ENCODE measurements at places on chromosomes 3 and 15. TPM values are rescaled to one million over a fixed set of nuclear protein-coding genes. Genes with fewer than 3 reads are reported as not detected.

DNA sequence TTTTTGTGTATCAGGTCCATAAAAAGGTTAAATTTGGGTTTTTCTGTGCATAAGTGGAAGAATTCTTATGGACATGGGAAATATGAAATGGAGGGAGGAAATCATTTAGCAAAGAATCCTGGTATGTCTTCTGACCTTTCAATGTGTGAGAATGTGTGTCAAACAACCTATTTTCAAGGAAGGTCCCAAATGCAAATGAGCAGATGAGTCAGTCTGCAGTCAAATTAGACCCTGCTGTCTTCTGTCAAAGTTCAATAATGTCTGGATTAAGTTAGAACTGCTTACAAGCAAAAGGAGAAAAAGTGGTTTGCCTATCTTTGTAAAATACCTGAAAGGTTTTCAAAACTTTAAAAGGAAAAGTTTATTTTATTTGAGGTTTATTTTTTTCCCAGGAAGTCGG, 15.3 kb downstream of the FBN1 start:
- DNase-seq: no peak

The GABRR3 gene
- total RNA-seq: not detected

The CLDN18 gene
- not detected for total RNA-seq

DNA sequence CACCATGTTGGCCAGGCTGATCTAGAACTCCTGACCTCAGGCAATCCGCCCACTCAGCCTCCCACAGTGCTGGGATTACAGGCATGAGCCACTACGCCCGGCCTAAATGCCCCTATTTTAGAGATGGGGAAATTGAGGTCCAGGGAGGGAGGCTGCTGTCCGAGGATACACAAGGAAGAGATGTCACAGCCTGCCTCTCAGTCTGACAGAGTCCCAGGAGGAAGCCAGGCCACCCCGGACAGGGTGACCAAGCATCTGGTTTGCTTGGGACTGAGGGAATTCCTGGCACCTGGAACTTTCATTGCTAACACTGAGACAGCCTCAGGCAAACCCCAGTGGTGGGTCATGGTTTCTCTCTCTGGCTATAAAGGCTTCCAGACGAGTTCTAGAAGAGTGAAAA, 30.6 kb upstream of the ADAMTS7 start:
- no peak for DNase-seq

DNA sequence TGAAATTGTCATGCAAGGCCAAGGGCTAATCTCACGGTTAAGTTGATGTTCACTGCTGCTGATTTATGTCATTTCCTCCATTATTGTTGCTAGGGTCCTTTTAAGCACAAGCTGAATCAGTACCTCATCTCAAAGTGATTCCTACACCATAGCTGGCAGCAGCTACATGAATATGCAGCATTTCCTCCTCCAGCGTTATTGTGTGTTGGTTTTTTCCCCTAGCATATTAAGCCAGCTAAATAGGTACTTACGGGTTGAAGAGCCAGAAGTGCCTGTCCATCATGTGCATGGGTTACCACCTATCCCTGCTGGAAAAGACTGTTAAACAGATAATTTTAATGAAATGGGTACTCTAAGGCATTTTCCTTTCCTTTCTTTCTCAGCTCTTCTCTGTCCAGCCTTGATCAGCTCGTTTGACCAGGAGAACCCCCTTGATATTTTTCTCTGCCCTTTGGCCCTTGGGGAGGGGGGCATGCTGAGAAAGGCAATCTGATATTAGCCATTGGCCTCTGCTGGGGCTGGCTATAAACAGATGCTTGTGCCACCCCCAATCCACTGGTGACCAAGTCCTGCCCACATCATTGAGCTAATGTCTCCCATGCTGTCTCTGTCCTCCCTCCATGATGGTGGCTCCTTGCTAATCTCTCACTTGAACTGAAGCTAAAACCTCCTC, 115.6 kb upstream of the PLXNA1 start:
- no peak for DNase-seq

- DNase-seq: peak; percentile 51
Observed at GRCh38 chr3:158727206-158728060, 4.8 kb downstream of the RARRES1 start.

GRCh38 chr3:155745795-155746550, 1.1 kb upstream of the PLCH1 start:
- DNase-seq: peak; percentile 54

The KCNAB1 gene
- total RNA-seq: not detected

- peak; percentile 57 for DNase-seq
Observed at GRCh38 chr3:69250014-69250413, 127.6 kb upstream of the LMOD3 start.

GRCh38 chr3:24415824-24416223, 78.8 kb downstream of the THRB start:
- DNase-seq: no peak

GRCh38 chr3:16392717-16393116, 120.8 kb downstream of the RFTN1 start:
- no peak for DNase-seq

The PTPRG gene
- total RNA-seq: 80.7 TPM

GRCh38 chr3:183527428-183528379, 27.8 kb downstream of the KLHL6 start:
- DNase-seq: no peak

The EPM2AIP1 gene
- total RNA-seq: 15.3 TPM

GRCh38 chr3:74489050-74489792, 125.2 kb downstream of the CNTN3 start:
- no peak for DNase-seq

DNA sequence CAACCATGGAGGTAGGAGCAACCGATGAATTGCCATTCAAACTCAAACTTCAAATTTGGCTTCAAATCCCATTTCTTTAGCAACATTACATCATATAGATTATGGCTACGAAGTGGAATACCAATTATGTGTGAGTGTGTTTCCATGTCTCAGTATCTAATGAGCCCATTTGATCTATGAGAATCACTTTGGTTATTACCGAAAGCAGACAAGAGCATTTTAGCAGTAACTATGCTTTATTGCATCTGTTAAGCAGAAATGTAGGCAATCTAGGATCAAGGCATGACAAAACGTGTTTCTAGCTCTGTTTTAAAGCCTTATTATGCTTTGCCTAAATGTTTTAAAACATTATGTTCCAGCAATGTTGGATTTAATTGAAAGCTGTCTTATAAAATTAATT, 581.9 kb upstream of the TGFBR2 start:
- DNase-seq: no peak

- DNase-seq: no peak
Observed at GRCh38 chr15:27575521-27575920, 523.6 kb downstream of the OCA2 start.

The CCDC33 gene
- 0.51 TPM for total RNA-seq

The GOLGA6D gene
- total RNA-seq: 1.2 TPM

- no peak for DNase-seq
Observed at GRCh38 chr3:183824761-183825455, 469 bp downstream of the MAP6D1 start.

The PP2D1 gene
- not detected for total RNA-seq

DNA sequence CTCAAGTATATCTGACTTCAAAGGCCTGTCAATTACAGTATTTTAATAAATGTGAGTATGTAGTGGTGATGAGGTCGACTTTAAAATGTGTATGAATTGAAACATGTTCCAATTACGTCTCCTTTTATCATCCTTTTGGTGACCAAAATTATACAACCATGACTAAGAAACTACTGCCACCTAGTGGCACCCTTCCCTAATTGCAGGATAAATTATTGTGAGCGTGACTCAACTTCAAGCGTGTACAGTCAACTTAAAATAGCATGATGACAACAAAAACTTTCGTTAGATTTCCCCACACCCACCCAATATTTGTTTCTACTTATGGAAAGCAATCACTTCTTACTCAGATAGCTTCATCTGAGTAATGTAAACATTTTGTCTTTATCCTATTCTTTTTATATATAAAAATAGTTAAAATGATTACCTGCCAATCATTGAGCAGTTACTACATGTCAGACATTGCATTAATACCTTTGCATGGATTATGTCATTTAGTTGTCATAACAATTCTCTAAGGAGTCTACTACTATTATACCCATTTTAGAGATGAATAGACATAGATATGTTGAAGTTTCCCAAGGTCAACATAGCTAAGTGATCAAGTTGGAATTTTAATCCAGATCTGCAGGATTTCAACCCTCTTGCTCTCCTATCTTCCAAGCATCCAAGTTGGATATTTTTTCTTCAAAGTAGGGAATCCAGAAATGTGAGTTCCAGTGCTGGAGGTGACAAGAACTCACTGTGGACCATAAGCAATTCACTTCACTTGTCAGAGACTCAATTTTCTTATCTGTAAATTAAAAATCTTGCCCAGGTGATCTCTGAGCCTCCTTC, 106.0 kb downstream of the MEX3B start:
- peak; percentile 44 for DNase-seq

GRCh38 chr3:38609386-38610111, 39.9 kb downstream of the SCN5A start:
- no peak for DNase-seq

DNA sequence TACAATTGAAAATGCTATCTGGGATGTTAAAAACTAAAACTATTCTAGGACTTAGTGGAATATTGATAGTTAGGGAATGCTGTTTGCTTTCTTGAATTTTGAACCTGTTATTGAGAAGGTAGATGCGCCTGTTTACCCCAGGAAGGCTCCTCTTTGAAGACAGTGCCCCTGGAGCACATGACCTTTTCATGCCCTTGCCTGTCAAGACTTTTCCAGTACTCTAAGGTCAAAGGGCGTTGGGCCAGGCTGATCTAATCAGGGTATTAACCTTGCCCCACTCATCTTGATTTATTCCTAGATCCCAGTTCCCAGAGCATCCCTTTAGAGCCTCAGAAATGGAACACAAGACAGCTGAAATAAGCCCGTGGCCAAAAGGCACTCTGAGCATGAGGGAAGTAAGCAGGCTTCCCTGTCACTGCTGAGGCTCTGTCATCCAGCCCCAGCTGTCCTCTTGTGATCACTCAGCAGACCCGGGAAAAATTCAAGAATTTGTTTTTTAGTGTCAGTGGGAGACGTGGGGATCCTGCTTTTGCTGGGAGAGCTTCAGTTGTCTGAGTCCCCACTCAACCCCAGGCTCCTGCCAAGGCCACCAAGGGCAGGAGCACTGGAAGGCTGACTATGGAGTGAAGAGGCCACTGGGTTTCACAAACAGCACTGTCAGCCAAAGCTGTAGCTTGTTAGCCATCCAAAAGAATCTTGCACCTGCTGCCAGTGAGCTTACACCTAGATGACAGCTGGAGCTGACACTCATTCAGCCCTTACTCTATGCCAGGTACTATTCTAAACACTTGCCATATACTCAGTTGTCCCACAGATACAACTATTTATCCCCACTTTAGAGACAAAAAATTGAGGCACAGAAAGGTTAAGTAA, 169.0 kb downstream of the PGPEP1L start:
- DNase-seq: no peak

DNA sequence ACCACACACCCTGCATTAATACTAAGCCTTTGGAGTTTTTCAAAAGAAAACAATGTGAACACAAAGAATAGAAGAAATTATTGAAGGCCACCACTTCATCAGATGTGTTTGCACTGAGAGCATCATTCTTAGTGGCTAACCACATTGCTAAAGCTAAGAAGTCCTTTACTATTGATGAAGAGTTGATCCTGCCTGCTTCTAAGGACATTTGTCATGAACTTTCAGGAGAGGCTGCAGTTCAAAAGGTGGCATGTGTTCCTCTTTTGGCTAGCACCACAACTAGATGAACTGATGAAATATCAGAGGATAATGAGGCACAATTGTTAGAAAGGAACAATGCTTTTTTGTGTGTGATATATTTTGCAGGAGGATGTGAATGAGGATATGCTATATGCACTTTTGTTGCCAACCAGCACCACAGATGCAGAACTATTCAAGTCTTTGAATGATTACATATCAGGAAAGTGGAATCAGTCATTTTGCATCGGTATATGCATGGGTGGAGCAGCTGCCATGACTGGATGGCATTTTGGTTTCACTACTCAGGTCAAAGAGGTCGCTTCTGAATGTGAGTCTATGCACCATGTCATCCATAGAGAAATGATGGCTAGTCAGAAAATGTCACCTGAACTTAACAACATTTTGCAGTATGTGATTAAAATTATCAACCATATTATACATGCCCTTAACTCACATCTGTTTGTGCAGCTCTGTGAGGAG, 2.5 kb upstream of the EID1 start:
- DNase-seq: no peak

- no peak for DNase-seq
Observed at GRCh38 chr15:89731275-89731674, 19.8 kb downstream of the MESP1 start.

DNA sequence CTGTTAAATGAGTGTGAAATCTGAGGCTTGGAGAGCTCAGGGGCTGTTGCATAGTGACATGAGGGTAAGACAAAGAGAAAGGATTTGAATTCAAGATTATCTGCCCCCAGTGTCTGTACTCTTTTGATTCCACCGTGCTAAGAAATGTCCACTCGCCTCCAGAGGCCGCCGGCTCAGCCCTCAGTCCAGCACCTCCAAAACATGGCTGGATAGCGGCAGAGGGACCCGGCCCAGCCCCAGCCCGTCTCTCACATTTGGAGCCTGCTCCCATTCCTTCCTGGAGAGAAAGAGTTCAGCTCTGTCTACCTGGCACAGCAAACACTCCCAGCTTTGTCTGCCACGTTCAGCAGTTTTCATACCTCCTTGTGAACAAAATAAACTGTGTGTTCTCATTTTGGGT, 84.8 kb upstream of the IQSEC1 start:
- no peak for DNase-seq

- no peak for DNase-seq
Observed at GRCh38 chr15:36275656-36276055, 303.8 kb upstream of the CDIN1 start.

DNA sequence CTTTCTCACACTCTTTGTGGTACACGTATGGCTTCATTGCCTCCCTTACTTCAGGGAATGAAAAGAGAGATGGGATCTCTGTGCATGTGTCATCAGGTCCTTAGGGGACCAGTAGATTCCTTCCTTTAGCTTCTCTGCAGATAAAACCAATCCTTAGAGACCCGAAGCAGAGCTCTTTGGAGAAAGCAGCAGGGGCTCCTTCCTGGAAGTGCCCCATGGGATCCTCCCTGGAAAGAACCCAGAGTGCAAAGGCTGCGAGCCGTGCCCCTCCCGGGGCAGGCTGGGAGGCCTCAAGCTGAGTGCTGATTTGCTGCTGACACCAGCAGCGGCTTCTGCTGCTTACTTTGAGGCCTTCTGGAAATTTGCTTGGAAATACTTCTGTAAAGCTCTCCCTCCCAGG, 328.6 kb upstream of the RGMA start:
- DNase-seq: no peak

DNA sequence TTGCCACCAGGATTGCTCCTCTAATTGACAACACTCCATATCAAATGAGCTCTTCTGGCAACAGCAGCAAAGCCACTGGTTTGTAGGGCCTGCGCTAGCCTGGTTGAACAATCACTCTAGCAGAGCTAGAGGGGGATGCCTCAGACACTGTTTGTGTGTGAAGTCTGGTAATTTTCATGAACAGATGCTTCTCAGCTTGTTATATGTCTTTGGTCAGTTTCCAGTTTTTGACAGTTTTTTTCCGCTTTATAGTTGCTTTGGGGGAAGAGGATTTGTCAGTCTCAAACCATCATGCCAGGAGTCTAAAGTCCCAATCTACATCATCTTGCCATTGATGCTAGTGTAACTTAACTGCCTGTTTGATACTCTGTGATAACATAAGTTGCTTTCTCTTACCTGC, 136.0 kb downstream of the HCN4 start:
- DNase-seq: no peak
